ENCODE measurements at places on chromosomes 4 and X.

DNA sequence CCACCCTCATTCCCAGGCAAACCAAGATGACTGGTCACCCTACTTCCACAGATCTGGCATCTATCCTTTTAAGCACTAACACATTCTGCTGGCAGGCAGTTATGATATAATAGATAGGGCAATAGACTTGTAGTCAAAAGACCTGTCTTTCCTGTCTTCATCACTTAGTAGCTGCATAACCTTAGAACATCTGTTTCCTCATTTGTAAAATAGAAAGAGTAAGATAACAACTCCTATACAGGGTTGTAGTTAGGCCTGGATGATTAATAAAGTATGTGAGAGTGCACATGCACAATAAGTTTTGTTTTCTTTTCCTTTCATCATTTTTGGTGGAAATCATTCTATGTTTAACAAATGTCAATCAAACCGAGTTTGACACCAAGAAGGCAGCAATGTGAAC, 72.1 kb downstream of the GPR82 start:
- H3K27me3 ChIP-seq = no peaks in the 10 kb centered on the region
- H3K4me1 ChIP-seq = peaks cover 10% of the 10 kb centered on the region
- DNase-seq = no peak
- H3K27ac ChIP-seq = no peak overlapping the region
- H3K36me3 ChIP-seq = no peaks in the 10 kb centered on the region

- peaks cover 71% of the 10 kb centered on the region for H3K4me1 ChIP-seq
- no peak for DNase-seq
- H3K27ac ChIP-seq = no peak overlapping the region
- H3K36me3 ChIP-seq = peaks cover 32% of the 10 kb centered on the region
Measured at GRCh38 chr4:38105475-38106220, 145.4 kb downstream of the PTTG2 start.

DNA sequence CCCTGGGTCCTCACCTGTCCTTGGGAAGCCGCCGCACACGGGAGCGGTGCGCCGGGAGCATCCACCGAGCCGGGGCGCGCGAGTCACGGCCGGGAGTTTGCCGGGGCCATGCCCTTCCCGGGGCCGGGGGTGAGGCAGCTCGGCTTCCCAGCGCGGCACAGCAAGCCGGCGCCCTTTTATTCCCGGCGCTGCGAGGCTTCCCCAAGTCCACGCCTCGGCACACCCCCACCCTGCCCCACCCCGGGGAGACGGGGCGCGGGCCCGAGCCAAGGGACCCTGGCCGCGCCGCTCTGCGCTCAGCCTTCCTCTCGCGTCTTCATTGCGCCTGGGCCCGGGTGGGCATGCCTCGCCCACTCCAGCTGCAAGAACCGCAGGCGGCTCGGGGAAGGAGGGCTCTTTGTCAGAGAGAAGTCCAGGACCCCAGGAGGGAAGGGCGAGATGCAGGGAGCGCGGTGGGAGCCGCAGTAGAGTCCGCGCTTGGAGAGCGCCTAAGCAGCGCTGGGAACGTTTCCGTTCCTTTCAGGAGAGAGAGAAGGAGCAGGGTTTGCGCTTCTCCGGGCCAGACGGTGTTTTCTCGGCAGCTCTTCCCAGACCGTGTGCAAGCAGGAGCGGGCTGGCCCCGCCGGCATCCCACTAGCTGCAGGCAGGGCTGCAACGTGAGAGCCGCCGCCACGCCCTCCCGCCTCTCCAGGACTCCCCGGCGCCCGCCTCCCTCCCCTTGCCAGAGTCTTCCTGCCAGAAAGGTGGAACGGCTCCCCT, at the start of gene MXRA5:
TSS of gene MXRA5 (minus strand) at position 152 of the 759 bp plus-strand sequence. CDS start 2,819 bp downstream, outside the sequence.
- H3K27ac ChIP-seq = no peak within 1 kb of the TSS
- peak within 1 kb of the TSS; percentile 72 for H3K4me3 ChIP-seq
- peaks cover 9% of the 10 kb centered on the region for H3K36me3 ChIP-seq

GRCh38 chr4:78684325-78685079, 91.6 kb upstream of the BMP2K start:
- H3K27ac ChIP-seq = peak overlapping the region; percentile 4
- DNase-seq = peak; percentile 37
- peaks cover 32% of the 10 kb centered on the region for H3K4me1 ChIP-seq
- H3K27me3 ChIP-seq = no peaks in the 10 kb centered on the region
- H3K36me3 ChIP-seq = no peaks in the 10 kb centered on the region

GRCh38 chrX:82757614-82758013, 750.5 kb upstream of the POU3F4 start:
- DNase-seq = no peak
- H3K4me3 ChIP-seq = no peak overlapping the region
- H3K27ac ChIP-seq = no peak overlapping the region
- no peaks in the 10 kb centered on the region for H3K27me3 ChIP-seq

GRCh38 chr4:182717788-182718583, 199.2 kb downstream of the DCTD start:
- no peak overlapping the region for H3K27ac ChIP-seq
- no peak overlapping the region for H3K4me3 ChIP-seq
- peaks cover 7% of the 10 kb centered on the region for H3K4me1 ChIP-seq

DNA sequence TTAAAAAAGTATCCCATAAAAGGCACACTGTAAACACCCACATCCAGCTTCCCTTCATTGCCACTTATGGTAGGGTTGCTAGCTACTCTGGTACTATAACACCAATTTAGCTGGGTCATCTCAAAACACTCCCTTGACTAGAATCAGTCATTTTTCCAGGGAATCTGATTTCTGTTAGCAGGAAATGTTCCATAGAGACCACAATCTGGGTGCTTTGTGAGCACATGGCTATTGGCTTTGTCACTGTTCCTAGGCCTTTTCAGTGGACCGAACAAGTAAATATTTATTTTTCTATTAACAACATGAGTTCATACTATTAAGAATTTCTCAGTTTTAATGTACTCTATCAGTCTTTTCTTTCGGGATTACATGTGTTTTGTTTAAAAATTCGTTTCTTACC, 404.7 kb upstream of the GNPDA2 start:
- no peak for DNase-seq
- H3K27ac ChIP-seq = no peak overlapping the region
- H3K36me3 ChIP-seq = no peaks in the 10 kb centered on the region
- H3K4me1 ChIP-seq = no peaks in the 10 kb centered on the region

DNA sequence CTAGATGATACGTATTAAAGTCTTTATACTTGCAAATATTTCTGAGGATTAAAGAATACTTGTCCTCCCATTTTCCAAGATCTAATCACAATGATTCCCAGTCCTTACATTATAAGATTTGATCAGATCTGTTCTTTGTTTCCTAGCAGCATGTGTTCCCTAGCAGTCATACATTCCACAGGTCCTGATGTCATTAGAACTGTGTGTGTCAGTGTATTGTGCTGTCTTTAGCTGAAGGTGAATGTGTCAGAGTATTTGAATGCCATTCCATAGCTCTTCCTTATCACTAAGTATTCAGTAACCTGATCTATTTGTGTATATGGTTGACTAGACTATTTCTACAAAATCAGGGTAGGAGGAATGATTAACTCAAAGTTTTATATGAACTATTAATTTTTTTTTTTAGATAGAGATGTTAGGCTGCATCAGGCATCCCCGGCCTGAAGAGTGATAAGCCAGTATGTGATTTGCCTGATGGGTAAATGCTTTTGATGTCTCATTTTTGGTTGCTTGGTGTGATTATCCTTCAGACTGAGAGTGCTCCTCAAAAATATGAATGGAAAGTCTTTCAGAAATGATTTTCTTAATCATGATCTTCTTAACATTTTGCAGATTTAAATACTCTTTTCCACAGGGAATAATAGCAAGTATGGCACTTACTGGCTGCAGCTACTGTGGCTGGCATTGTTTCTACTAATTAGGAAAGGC, 4.4 kb downstream of the ADGRL3 start:
- no peaks in the 10 kb centered on the region for H3K4me1 ChIP-seq
- peaks cover 22% of the 10 kb centered on the region for H3K27me3 ChIP-seq
- H3K4me3 ChIP-seq = no peak overlapping the region
- H3K36me3 ChIP-seq = no peaks in the 10 kb centered on the region

DNA sequence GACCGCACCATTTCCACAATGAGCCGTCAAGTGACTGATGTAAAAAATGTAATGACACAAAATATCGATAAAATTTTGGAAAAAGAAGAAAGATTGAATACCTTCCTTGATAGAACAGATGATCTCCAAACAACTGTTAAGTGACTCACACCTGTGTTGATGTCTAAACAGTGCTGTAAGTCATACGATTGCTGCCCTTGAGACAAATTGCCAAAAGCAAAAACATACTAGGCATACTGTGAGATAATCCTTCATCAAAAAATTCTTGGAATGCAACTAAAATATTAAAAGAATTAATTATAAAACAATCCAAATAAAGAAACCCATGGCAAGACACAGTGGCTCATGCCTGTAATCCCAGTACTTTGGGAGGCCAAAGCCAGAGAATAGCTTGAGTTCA, 53.4 kb downstream of the HNRNPD start:
- no peaks in the 10 kb centered on the region for H3K36me3 ChIP-seq
- no peaks in the 10 kb centered on the region for H3K27me3 ChIP-seq
- no peaks in the 10 kb centered on the region for H3K4me1 ChIP-seq
- H3K4me3 ChIP-seq = no peak overlapping the region
- H3K27ac ChIP-seq = no peak overlapping the region
- no peak for DNase-seq
